Upper lobe of right lung (tissue), 1 donor: ENCODE measurements at places on chromosomes 2 and 18. TPM values are rescaled to one million over a fixed set of nuclear protein-coding genes. Genes with fewer than 3 reads are reported as not detected.

The MPP4 gene
- 0.17 TPM for total RNA-seq

The CCDC102B gene
- total RNA-seq: 43.7 TPM

The CYP27C1 gene
- total RNA-seq: not detected

The ANKRD29 gene
- total RNA-seq: 72.0 TPM

The PRKAG3 gene
- not detected for total RNA-seq

The ST8SIA3 gene
- total RNA-seq: not detected

The GBX2 gene
- total RNA-seq: not detected

The LINC00305 gene
- not detected for total RNA-seq

The ACTG2 gene
- total RNA-seq: 37.9 TPM

The SLC9A4 gene
- not detected for total RNA-seq

The APCDD1 gene
- 27.6 TPM for total RNA-seq

The SEPTIN10 gene
- total RNA-seq: 83.7 TPM

The MAP3K19 gene
- total RNA-seq: not detected

The INO80D gene
- total RNA-seq: 29.4 TPM

The CXCR1 gene
- total RNA-seq: 5.3 TPM

The IL18RAP gene
- 4.9 TPM for total RNA-seq

The DSG1 gene
- total RNA-seq: not detected

The CCDC74B gene
- total RNA-seq: 0.78 TPM

The ASXL3 gene
- total RNA-seq: 1.3 TPM
